ENCODE measurements at places on chromosomes 5 and 9. TPM values are rescaled to one million over a fixed set of nuclear protein-coding genes. Genes with fewer than 3 reads are reported as not detected.

The ABCA2 gene
- total RNA-seq, result 72.1 TPM

GRCh38 chr9:109498195-109499092 is at the start of gene PTPN3:
Gene PTPN3, minus strand, starts transcription at chr9:109498307. Its CDS starts 34,873 bp downstream, at chr9:109463434.
- H3K4me3 ChIP-seq, result peak within 1 kb of the TSS; percentile 71
- peak within 1 kb of the TSS; percentile 83 for H3K27ac ChIP-seq
- H3K36me3 ChIP-seq, result no peaks in the 10 kb centered on the region
- H3K27me3 ChIP-seq, result peaks cover 10% of the 10 kb centered on the region
- DNase-seq, result no peak

The SPINK6 gene
- total RNA-seq, result not detected

The SLC25A46 gene
- 39.4 TPM for total RNA-seq

The SLIT3 gene
- 54.1 TPM for total RNA-seq

- no peaks in the 10 kb centered on the region for H3K4me1 ChIP-seq
- DNase-seq, result no peak
- no peak overlapping the region for H3K27ac ChIP-seq
- no peaks in the 10 kb centered on the region for H3K27me3 ChIP-seq
- no peak overlapping the region for H3K4me3 ChIP-seq
- no peaks in the 10 kb centered on the region for H3K36me3 ChIP-seq
These were observed 39.5 kb downstream of the JAKMIP2 start for GRCh38 chr5:147743012-147743411.

GRCh38 chr9:110332766-110333165 is 4.9 kb downstream of the TXNDC8 start:
- H3K27ac ChIP-seq, result no peak overlapping the region
- no peak for DNase-seq
- H3K4me3 ChIP-seq, result no peak overlapping the region
- no peaks in the 10 kb centered on the region for H3K36me3 ChIP-seq
- no peaks in the 10 kb centered on the region for H3K4me1 ChIP-seq

GRCh38 chr9:130870491-130871381 is 25.9 kb downstream of the QRFP start:
- H3K4me1 ChIP-seq, result peaks cover 17% of the 10 kb centered on the region
- H3K27ac ChIP-seq, result no peak overlapping the region

DNA sequence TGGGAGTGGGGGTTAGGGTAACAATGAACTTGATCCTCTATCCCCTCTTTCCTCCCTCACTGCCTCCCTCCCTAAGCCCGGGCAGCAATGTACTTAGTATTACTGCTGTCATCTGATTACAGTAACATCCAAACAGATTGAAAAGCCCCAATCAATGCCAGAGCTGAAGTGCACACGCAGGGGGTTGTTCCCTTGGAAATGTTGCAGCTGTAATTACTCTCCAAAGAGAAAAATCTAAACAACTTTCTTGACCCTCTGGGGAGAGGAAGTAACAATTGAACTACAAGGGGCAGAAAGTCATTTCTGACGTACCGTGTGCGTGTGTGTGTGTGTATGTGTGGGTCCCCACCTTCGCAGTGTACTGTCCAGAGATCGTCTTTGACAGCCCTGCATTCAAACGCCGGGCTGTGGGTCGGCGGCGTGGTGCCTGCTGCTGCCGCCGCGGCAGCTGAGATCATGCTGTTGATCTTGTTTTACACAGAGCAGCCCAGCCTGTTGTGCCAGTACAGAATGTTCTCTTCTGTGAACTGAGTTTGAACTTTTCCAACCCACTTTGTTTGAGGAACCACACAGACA is 66.0 kb upstream of the KLF9 start:
- H3K27ac ChIP-seq, result peak overlapping the region; percentile 92
- H3K4me1 ChIP-seq, result peaks cover 46% of the 10 kb centered on the region
- no peaks in the 10 kb centered on the region for H3K27me3 ChIP-seq
- no peaks in the 10 kb centered on the region for H3K36me3 ChIP-seq
- peak; percentile 53 for DNase-seq
- H3K4me3 ChIP-seq, result peak overlapping the region; percentile 21

The IFNA13 gene
- total RNA-seq, result not detected

GRCh38 chr9:14645648-14646047 is 47.6 kb downstream of the ZDHHC21 start:
- H3K27ac ChIP-seq, result no peak overlapping the region
- no peaks in the 10 kb centered on the region for H3K36me3 ChIP-seq
- H3K4me3 ChIP-seq, result no peak overlapping the region
- DNase-seq, result no peak
- no peaks in the 10 kb centered on the region for H3K4me1 ChIP-seq

GRCh38 chr9:14146201-14146874 is 167.6 kb downstream of the NFIB start:
- H3K27me3 ChIP-seq, result no peaks in the 10 kb centered on the region
- no peak overlapping the region for H3K4me3 ChIP-seq

Data from kidney (tissue), 22 donors.